Mammary epithelial cell (primary cell): ENCODE measurements at places on chromosomes 4 and X.

GRCh38 chr4:119810001-119810400 lies 181.4 kb upstream of the PDE5A start:
- DNase-seq: no peak

DNA sequence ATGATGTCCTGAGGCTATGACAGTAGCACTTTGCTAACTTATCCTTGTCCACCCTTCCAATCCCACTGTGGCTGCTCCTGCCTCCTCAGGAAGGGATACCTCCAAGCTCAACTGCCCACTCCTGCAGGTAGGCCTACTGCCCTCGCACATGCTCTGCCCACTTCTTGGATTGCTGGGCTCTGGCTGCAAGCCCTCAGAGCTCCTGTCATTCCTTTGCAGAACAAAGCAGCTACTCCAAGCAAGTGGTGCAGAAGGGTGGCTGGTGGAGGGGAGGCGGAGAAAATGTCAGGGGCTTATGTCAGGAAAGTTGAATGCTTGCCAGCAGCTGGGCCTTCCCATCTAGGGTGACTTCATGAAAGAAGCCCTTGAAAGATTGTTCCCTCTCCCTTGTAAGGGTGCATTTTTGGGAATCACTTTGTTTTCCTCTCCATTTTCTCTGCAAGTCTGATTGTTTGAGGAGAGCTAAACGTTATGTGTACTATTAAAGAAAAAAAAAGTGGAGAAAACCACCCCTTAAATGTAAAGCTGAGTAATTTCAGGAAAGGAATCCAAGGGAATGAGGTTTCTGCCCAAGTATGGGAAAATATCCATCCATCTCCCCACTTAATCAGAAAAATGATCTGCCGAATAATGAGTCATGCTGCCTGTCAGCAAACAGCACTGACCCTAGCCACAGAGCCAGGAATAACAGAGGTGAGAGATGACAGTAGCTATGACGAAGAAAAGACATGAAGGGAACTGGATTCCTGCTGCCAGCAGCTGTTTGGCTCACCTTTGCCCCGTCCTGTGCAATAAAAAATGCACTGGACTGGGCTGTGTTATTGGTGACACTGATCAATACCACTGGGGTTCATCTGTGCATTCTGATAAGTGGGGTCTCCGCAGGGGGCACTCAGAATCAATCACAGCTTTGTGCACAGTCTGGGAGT lies 102.0 kb downstream of the RTL5 start:
- DNase-seq: peak; percentile 77

DNA sequence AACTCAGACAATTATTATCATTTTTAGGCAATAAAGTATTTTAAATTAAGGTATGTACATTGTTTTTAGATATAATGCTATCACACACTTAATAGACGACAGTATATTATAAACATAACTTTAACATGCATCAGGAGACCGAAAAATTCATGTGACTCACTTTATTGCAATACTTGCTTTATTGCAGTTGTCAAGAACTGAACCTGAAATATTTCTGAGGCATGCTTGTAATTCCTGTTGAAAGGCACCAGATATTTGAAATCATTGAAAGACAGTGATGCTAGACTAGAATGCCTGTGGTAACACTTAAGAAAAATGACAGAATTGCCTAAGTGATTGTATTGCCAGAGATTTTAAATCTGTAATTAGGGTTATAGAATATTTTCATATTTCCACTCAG lies 175.6 kb upstream of the MAGEB2 start:
- no peak for DNase-seq

GRCh38 chrX:132004728-132005127 lies 18.4 kb upstream of the STK26 start:
- DNase-seq: peak; percentile 67

DNA sequence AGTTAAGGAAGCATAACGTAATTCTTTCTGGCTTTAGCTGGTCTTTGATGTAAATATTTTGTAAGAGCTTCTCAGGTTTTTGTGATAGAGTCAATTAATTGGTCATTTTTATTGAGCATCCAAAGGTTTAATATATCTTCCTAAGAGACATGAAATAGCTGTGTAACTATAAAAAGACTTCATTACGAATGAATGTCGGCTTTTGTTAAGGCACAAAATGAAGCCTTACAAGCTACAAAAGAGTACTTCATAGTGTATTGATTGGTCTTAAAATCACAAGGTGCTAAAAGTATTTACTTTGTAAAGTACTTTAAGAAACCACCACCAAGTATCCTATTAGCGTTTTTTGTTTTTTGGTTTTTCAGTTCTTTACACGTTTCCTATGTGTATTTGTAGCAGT lies 104.2 kb downstream of the CEP135 start:
- DNase-seq: no peak

GRCh38 chr4:112266823-112267222 lies 18.9 kb downstream of the TIFA start:
- DNase-seq: peak; percentile 14

DNA sequence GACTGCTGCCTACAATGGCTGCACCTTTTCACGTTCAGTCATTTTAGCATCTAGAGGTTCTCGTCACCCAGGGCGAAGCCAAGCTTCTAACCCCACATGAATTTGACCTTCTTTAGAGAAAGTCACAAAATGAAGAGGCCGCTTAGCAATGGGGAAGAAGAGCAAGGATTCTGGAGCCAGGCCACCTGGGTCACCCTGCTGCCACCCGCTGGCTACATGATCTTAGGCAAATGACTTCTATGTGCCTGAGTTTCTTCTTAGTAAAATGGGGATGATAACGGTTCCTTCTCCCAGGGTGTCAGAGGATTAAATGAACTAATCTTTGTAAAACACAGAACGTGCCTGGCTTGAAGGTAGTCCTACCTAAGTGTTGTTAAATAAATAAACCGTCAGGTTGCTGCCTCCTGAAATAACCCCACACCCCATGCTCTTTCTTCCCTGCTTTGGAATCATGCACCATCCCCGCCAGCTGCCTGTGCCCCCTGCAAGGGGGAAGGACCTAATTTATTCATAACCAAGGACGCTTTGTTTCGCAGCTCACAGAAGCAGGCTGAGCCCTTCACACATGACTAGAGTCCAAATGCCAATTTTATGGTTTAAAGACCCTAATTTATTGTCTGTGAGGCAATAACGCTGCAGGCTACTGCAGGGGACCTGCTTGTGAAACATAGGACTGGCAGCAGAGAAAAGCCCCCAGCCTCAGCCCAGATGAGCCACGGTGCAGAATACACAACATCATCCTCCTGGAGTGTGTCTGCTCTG lies 28.6 kb upstream of the NSG1 start:
- DNase-seq: no peak

- DNase-seq: no peak
Observed at GRCh38 chr4:139633661-139634060, 32.0 kb upstream of the MGST2 start.

GRCh38 chr4:165360985-165361670 lies 17.7 kb upstream of the CPE start:
- DNase-seq: no peak

GRCh38 chr4:76969495-76969894 lies 19.9 kb downstream of the SEPTIN11 start:
- no peak for DNase-seq

GRCh38 chr4:17490575-17491059 lies 21.3 kb downstream of the QDPR start:
- no peak for DNase-seq

- DNase-seq: no peak
Observed at GRCh38 chr4:2824836-2825381, 18.7 kb upstream of the ADD1 start.

GRCh38 chrX:130887376-130887775 lies 15.6 kb downstream of the ENOX2 start:
- DNase-seq: no peak

DNA sequence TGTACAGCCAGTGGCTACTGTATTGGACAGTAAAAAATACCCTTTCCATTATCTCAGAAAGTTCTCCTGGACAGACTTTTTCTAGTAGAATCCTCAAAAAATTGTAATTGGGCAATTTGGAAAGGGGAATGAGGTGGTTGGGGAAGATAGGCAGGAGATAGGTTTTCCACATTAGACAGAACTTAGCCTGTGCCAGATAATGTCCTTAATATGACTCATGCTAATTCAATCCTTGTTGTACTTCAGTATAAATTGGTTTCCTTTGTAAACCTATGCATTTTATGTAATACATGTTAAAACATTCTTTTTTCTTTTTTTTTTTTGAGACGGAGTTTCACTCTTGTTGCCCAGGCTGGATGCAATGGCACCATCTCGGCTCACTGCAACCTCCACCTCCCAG lies 8.9 kb downstream of the EIF4E start:
- DNase-seq: peak; percentile 19

DNA sequence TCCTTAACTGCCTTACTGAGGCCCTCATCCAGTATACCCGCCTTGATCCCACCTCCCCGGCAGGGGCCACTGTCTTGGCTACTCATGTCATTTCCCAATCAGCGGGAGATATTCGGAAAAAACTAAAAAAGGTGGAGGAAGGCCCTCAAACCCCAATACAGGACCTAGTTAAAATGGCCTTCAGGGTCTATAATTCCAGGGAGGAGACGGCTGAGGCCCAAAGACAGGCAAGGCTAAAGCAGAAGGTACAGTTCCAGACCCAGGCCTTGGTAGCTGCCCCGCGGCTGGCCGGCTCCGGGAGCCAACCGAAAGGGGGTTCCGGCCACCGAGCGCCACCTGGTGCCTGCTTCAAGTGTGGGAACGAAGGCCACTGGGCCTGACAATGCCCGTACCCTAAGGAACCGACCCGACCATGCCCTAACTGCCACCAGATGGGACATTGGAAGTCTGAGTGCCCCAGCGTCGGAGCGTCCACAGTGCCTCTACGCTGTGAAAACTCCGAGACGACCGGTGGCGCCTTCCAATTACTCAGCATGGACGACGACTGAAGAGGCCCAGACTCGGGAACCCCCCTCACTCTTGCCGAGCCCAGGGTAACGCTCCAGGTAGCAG lies 959.6 kb downstream of the RPA4 start:
- DNase-seq: no peak

DNA sequence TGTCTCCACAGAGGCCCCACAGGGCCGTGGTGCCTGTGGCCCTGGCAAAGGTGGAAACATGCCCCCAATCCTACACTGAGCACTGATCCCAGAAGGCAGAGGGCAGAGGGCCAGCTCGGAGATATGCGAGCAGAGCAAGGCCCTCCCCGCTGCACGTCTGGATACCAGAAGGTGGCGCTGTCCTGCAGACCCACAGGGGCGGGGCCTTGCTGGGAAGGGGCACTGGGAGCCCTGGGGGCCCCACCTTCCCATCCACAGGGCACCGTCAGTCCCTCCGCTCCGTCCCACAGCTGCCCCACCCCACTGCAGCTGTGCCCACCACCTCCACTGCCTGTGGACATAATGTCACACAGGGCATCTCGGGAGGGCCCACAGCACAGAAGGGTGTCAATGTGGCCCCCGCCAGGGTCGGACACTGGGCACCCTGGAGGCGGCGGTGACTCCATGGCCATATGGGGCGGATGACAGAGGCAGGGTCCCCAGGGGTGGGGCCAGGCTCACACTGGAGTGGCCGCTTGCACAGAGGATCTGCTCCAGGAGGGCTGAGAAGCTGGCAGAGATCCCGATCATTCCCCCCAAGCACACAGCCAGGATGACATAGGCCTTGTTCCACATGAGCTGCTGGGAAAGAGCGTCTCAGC lies 4.8 kb downstream of the SLC49A3 start:
- DNase-seq: no peak

DNA sequence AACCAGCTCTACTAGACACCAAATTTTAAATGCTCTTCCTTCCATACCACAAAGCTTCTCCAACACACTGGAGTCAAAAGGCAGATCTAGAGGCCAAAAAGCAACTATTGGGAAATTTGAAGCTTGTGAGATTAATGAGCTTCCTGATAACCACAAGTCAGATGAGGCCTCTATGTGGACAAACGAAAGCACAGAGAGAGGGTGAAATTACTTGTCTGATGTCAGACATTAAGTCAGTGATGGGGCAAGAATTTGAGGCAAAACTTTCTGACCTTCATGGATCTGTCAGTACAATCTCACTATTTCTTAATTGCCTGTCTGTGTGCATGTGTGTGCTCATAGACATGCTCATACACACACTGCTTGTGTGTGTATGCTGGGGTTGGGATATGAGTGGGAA lies 103.6 kb downstream of the GUCY2F start:
- no peak for DNase-seq

GRCh38 chr4:87565746-87566145 lies 36.6 kb upstream of the SPARCL1 start:
- DNase-seq: no peak

DNA sequence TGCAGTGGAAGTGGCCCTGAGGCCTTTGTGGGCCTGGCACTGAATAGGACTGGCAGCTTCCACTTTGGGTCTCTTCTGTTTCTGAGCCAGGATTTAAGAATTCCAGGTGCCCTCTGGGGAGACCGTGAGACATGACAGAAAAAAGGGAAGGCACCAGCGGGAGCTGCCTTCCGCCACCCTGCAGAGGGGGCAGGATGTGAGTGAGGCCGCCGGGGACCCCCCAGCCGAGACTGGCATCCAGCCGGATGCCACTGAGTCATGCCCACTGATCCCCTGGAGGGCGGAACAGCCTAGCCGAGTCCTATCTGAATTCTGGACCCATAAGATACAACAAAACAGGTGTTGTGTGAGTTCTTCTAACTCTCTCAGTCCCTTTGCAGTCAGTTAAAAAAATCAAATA lies 41.3 kb downstream of the C4orf50 start:
- no peak for DNase-seq

DNA sequence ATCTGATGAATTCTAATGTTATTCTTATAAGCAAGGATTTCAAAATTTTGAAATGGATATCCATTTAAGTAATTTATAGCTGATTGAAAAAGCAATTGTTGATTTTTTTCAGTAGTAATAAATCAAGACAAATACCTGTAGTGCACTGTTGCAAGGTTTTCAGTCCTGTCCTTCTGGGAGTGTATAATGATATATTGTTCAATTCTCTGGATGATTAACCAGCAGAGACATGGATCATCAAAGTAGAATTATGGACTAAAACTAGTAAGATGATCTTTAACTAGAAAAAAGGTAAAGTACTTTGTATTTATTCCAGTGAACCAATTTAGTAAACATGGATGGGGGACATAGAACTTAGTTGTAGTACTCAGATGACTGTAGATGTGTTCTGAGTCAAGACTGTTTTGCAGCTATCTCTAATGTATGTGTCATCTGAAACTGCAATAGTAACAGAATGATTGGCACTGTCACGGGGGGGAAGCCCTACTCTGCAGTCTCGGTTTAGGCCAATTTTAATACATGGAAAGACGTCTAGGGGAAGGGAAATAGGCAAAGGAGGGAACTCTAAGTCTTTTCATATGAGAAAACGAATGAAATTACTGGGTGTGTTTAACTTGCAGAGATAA lies 121.9 kb downstream of the GLRA3 start:
- DNase-seq: no peak
